ENCODE measurements at places on chromosomes 11 and 22.

GRCh38 chr11:120681434-120682331, 170.1 kb downstream of the GRIK4 start:
- DNase-seq, result no peak

DNA sequence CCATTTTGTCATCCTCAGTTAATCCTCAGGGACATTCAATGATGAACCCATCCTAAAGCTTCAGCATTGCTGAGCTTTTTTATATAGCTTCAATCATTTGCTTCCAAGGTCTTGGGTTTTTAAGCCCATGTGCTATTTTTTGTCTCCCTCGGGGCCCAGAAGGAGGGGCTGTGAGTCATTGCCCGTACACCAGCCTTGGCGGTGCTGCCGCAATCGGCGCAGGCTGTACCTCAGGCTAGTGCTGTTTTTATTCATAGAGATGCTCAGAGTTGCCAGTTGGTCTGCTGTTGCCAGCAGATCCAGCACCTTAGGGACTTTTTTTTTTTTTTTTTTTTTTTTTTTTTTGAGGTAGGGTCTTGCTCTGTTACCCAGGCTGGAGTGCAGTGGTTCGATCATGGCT, 35.5 kb downstream of the ACO2 start:
- no peak for DNase-seq

DNA sequence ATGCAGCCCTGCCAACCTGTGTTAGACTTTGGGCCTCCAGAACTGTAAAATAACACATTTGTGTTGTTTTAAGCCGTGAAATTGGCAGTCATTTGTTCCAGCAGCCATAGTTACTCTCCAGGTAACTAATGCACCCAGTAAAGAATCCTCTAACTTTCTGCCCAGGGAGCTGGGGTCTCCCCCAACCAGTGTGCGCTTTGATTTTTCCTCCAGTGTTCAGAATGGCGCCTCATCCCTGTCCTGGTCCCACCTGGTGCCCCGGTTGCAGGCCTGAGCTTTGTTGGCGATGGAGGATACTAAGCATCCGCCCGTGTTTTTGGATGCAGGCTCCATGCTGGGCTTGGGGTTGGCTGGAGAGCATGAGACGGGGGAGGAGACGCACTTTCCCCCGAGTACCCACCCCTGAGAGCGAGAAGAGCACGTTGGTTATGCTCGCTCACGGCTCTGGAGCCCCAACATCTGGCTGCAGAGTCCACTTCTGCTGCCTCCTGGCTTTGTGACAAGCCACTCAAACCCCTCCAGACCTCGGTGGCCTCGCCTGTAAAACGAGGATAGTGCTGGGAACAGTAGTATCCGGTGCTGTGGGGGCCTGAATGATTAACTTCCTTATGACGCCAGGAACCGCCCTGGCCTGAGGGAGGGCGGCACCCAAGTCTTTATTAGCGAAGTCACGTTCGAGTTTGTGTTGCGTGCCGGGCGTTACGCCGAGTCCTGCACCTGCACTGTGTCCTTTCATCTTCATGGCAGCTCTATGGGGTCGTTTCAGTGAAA, 25.8 kb downstream of the MRGPRD start:
- no peak for DNase-seq

DNA sequence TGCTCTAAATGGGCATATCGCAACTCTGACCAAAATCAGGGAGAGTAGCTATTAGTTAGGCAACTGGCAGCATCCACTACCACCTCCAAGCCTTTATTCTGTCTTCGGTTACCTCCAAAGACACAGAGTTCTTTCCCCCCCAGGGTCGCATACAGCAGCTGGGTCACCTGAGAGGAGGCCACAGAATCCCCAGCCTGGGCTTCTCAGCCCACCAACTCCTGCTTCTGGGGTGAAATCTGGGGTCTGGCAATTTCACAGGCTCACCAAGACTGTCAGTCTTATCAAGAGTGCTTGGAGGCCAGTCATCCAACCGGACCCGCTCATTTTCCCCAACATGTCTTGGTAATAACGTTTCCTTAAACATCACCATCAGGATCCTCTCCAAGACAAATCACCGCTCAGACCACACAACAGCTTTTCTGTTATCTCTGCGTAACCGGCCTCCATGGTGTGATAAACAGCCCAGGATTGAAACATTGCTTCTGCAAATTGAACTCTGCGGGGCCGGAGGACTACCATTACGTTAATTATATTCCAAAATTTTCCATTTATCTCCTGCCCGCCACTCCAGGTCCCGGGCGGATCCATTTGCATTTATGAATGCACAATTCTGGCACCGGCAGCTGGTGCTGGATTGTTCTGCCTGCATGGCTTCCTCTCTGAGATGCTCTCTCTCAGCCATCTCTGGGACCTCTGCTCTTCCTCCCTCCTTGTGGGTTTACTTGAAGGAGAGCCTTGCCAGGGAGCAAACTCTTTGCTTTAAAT, 35.6 kb downstream of the RTL6 start:
- DNase-seq, result no peak

Measured in stimulated activated CD4-positive, alpha-beta T cell treated with anti-CD3 and anti-CD28 coated beads, TNF-alpha, amount 100 ng/mL, for 4 hours (primary cell).